T-helper 2 cell treated with Interferon-gamma antibody and Interleukin-4, amounts not matched to agents 5 μg/mL and 100 μg/mL, for 36 hours (primary cell): ENCODE measurements at places on chromosomes 11 and 22.

DNA sequence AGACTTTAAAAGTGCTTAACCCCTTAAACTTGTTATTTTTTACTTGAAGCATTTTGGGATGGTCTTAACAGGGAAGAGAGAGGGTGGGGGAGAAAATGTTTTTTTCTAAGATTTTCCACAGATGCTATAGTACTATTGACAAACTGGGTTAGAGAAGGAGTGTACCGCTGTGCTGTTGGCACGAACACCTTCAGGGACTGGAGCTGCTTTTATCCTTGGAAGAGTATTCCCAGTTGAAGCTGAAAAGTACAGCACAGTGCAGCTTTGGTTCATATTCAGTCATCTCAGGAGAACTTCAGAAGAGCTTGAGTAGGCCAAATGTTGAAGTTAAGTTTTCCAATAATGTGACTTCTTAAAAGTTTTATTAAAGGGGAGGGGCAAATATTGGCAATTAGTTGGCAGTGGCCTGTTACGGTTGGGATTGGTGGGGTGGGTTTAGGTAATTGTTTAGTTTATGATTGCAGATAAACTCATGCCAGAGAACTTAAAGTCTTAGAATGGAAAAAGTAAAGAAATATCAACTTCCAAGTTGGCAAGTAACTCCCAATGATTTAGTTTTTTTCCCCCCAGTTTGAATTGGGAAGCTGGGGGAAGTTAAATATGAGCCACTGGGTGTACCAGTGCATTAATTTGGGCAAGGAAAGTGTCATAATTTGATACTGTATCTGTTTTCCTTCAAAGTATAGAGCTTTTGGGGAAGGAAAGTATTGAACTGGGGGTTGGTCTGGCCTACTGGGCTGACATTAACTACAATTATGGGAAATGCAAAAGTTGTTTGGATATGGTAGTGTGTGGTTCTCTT lies 2.8 kb downstream of the MALAT1 start:
- DNase-seq = no peak
- no peaks in the 10 kb centered on the region for H3K36me3 ChIP-seq
- H3K4me1 ChIP-seq = peaks cover 40% of the 10 kb centered on the region
- peaks cover 5% of the 10 kb centered on the region for H3K27me3 ChIP-seq
- H3K4me3 ChIP-seq = no peak overlapping the region

- H3K27me3 ChIP-seq = no peaks in the 10 kb centered on the region
- no peak overlapping the region for H3K4me3 ChIP-seq
- DNase-seq = no peak
- no peak overlapping the region for H3K27ac ChIP-seq
- no peaks in the 10 kb centered on the region for H3K4me1 ChIP-seq
Observed at GRCh38 chr22:48477031-48477721, 1350.5 kb downstream of the BRD1 start.

DNA sequence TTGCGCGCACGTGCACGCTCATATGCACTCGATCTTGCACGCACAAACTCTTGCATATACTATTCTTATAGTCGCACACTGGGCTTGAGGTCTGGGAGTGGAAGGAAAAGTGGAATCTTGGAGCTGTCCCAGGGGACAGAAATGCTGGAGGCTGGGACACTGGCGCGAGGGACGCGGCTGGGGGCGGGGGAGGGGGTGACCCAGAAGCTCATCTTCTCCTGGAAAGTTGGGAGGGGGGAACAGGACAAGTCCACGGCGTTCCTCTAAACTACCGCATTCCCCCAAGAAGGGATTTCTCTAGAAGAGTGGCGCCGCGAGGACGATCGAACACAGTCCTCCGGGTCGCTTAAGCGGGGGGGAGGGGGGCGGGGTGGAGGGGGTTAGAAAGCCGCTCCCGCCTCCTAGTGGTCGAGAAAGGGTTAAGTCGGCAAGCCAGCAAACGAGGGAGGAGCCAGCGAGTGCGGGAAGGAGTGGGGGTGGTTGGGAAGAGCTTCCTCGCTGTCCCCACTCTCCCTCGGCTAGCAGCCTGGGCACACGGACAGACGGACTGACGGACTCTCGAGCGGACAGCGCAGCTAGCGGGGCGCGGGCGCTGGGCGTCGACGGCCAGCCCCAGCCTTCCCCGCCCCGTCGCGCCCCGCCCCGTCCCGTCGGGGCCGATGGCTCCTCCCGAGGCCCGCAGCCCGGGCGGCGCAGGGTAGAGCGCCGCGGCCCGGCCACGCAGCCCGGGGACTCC lies at the start of gene RTN4RL2:
Gene RTN4RL2 (plus strand): TSS at position 507 of the 736 bp plus-strand sequence. CDS start 338 bp downstream, outside the sequence.
- H3K27ac ChIP-seq = no peak within 1 kb of the TSS
- peaks cover 50% of the 10 kb centered on the region for H3K27me3 ChIP-seq
- DNase-seq = peak; percentile 40

DNA sequence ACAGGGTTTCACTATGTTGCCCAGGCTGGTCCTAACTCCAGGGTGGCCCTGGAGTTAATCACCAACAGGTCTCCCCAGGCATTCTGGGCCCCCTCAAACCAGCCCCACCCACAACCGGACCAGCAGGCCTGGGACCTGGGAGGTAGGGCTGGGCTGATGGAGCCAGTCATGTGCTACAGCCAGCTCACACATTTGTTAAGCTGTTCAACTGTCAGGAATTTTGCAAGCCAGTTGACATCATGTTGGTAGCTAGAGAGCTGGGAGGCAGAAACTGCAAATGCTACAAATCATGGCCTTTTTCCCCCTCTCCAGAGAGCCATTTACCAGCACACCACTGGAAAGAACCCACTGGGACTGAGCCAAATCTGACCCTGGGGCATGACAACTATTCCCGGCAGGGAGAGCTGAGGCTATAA lies 6.8 kb downstream of the ARHGAP1 start:
- no peak overlapping the region for H3K4me3 ChIP-seq
- H3K36me3 ChIP-seq = peaks cover 32% of the 10 kb centered on the region
- no peaks in the 10 kb centered on the region for H3K27me3 ChIP-seq
- H3K4me1 ChIP-seq = peaks cover 10% of the 10 kb centered on the region
- no peak for DNase-seq

DNA sequence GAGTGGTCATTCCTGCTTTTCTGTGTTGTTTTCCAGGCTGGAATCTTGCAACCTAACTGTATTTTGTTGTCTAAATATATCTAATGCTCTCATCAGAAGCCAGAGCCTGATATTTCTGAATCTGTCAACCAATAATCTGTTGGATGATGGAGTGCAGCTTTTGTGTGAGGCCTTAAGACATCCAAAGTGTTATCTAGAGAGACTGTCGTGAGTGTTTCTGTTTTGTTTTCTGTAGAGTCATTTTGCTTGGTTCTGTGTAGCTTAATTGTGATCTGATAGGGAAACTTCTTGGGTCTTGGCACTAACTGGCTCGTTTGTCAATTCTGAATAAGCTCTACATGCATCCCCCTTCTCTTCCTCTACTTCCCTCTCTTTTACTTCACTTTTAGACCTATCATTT lies 31.2 kb upstream of the RBMXL2 start:
- DNase-seq = no peak
- no peak overlapping the region for H3K4me3 ChIP-seq
- no peaks in the 10 kb centered on the region for H3K4me1 ChIP-seq
- no peaks in the 10 kb centered on the region for H3K27me3 ChIP-seq

GRCh38 chr22:21850660-21851059 lies 16.8 kb downstream of the MAPK1 start:
- DNase-seq = no peak
- H3K4me3 ChIP-seq = no peak overlapping the region
- H3K27ac ChIP-seq = no peak overlapping the region
- H3K36me3 ChIP-seq = peaks cover 19% of the 10 kb centered on the region
